Fibroblast of the conjunctiva (primary cell): ENCODE measurements at places on chromosomes 6 and 20.
A peak's percentile ranks its signal among the peaks of the same experiment; 100 is the strongest.

DNA sequence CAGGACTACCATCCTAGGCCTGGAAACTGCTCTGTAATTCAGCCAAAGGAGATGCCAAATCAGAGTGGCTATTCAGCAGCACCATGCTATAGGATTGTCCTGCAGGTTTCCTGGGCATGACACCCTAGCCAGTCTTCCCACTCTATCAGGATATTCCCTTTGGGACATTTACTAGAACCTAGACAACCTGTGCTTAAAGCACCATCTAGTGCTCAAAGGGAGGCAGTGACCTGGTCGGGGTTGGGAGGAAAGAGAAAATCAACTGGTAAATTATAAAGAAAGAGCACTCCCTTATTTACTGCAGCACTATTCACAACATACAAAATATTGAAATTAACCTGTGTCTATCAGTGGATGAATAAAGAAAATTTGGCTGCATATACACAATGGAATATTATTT lies 67.2 kb upstream of the SMLR1 start:
- no peak for DNase-seq

DNA sequence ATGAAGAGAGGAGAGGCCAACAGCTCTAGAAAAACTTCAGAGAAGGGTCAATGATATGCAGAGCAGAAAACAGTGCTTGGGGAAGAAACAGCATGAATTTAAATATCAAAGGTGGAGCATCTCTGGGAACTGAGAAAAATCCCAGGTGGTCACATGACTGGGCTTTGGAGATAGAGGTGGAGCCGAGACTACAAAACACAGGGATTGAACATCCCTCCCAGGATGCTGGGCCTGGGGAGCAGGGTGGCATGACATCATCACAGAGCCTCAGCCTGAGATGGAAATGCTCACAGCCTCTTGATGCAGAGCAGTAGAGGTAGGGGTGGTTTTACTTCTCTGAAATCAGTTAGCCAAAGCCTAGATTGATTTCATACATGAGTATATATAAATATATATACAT lies 529.5 kb downstream of the PRKN start:
- DNase-seq, result no peak

DNA sequence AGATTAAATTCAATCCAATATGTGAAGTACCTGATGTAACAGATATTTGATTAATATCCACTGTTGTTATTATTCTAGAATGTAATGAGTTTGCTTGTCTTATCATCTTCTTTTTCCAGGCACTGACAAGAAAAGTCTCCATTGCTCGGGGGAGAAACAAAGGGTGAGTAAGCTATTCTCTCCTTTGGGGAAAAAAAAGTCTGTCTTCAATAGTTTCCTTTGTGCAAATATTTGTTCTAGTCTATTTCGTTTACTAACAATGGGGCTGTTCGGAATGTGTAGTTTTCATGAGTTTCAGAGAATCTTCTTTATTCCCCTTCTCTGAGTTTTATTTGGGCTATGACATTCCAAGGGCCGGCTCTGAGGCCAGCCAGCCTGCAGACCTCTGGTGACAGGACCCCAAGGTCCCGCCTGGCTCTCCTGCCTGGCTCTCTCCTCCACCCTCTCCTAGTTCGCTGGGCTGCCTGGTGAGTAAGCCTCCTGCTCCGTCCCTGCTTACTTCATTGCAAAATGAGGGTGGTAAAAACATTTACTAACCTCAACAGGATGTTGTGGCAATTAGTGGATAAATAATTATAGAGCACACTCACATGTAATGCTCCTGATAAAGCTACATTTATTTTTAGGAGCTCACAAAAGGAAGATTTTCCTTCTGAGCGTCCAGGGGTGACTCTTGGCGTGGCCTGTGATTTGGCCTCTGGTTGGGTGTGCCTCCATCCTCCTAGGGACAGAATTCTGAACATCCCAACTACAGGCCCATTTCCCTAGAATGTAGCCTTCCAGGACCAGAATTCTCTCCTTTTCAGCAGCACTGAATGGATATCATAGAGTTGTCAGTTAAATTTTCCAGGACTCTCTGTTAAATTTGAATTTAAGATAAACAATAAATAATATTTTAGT lies 43.1 kb upstream of the SNX9 start:
- no peak for DNase-seq

DNA sequence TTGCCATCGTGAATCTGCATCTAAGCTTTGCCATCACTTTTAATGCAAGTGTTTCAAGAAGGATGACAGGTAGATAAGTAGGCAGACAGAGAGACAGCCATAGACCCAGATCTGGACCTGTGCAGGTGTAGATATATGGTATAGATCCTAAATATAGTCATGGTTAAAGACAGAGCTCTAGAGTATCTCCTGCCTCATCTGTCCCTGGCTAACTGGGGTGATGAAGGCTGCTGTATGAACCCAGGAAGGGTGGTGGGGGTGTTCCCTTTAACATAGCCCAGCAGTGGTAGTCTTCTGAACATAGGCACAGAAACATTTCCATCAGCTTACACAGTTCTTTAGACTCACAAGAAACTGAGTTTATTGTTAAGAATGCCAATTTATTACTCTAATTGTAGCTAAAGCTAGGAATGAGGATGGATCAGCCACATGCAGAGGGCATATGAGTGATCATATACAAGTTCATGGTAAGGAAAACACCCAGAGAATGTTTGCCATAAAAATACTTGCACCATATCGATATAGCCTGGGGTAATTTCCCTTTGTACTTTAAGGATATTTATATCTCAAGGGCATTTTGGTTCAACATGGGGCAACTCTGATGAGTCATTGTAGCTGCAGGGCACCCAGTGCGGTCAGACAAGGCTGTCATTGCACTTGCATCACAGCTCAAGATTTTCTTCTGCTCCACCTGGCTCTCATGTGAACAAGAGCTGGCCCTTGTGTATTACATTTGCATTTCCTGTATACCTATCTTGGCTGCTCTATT lies 587.2 kb downstream of the EPM2A start:
- peak; percentile 67 for DNase-seq

- no peak for DNase-seq
Measured at GRCh38 chr6:7147051-7147671, 39.4 kb downstream of the RREB1 start.

- DNase-seq, result no peak
Measured at GRCh38 chr6:125507987-125508655, 206.4 kb upstream of the HDDC2 start.

DNA sequence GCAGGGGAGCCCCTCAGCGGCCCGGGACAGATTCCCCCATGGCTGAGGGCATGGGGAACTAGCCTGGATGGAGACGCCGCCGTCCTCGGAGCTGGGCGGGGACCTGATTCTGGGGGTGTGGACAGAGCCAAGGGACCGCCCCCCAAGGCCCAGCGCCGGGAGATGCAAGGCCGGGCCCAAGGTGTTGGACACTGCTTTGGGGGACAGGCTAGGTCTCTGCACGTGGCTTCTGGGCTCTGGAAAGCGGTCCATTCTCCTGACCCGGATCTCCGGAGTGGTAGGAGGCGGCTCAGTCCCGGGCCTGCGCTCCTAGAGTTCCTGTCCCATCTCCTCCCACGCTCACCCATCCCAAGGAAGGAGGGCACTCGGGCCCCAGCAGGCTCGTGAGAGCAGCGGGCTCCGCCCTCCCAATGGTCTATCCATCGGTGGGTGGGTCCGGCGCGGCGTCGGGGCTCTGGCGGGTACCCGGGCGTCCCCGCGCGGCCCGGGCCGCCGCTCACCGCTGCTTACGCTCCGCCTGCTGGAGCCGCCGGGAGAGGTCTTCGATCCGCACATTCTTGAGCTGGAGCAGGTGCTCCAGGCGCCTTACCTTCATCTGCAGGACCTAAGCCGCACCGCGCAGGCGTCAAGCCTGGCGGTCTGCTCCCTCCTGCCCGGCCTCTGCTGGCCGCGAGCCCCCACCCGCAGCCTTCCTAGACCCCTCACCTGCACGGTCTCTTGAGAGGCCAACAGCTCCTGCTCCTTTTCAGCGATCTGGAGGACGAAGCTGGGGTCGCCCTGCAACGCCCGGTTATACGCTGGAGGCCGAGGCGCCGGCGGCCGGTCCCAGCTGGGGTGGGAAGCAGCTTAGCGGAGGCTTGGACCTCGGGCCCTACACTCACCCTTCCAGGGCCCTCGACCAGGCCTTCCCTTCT lies 3.3 kb downstream of the SPEF1 start:
- DNase-seq, result no peak

GRCh38 chr6:163118941-163119340 lies 295.6 kb upstream of the QKI start:
- no peak for DNase-seq

DNA sequence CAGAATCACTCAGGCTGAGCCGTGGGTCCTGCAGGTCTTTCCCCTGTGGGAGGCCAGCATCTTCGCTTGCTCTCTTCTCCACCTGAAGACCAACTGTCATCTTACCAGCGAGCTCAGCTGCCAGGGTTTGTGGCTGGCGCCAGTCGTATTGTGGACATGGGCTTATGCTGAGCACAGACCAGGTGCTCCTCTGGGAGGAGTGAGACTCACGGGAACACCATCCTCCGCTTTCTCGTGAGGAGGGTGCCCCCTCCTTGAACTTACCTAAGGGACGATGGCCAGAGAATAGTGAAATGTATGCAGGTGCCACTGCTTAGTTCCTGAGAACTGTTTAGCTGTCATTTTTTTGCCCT lies 17.1 kb downstream of the WRNIP1 start:
- DNase-seq, result no peak

DNA sequence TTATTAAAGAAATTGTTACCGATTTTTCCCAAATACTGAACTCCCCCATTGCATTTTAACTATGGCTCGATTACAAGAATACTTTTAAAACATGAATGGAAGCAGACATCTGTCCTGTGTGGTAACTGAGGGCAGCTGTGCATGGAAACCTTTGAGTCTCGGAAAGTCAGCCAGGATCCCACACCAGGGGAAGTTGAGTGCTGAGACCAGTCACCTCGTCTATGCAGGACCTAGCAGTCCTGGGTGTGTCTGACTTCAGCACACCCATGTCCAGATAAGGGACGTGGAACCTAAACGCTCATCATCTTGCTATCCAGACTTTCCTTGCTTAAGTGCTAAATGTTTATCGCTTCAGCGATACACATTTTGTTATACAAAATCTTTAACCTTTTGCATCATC lies 6.1 kb downstream of the RIN2 start:
- no peak for DNase-seq

GRCh38 chr6:3915076-3915791 lies 66.1 kb downstream of the FAM50B start:
- DNase-seq, result no peak

- no peak for DNase-seq
Measured at GRCh38 chr20:1397710-1398109, 4.9 kb upstream of the FKBP1A start.

- no peak for DNase-seq
Measured at GRCh38 chr20:61809006-61809770, 256.5 kb downstream of the TAF4 start.

DNA sequence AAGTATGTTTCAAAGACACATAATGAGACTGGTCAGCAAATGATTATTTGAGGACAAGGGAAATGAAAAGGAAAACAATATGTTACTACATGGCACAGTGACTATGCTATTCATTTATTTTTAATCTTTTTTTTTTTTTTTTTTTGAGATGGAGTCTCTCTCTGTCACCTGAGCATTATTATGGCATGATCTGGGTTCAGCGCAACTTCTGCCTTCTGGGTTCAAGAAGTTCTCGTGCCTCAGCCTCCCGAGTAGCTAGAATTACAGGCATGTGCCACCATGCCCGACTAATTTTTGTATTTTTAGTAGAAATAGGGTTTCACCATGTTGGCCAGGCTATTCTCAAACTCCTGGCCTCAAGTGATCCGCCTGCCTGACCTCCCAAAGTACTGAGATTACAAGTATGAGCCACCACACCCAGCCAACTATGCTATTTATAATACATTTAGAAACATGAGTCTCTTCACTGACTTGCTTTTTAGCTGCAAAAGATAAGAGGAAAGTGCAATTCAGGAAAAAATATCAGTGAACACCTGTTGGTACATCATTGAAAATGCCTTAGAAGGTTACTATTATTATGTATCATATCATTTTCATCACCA lies 3.4 kb downstream of the CALHM4 start:
- no peak for DNase-seq

- DNase-seq, result no peak
Measured at GRCh38 chr6:84243240-84243639, 15.8 kb upstream of the CEP162 start.
